ENCODE measurements at places on chromosomes 2 and 18.

GRCh38 chr2:207546822-207547221 is 17.1 kb downstream of the CREB1 start:
- no peak for DNase-seq

- no peak for DNase-seq
These were observed 1322.0 kb upstream of the CELF4 start for GRCh38 chr18:38887671-38888020.

DNA sequence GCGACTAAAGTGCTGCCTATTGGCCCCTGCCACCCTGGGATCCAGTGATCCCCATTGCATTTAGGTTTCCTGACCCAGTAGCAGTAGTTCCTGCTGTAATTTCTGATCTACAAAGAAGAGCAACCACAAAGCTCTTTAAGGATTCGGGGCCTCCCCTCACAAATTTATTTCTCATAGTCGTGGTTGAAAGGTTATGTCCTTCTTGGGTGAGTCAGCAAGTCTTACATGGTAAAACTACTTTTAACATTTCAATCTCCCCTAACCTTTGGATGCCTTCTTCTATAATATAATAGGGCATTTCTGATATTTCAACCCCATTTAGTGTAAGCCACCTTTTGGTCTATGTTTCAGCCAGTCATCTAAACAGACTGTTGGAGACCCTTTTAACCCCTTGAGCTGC is 14.9 kb downstream of the PIKFYVE start:
- no peak for DNase-seq

DNA sequence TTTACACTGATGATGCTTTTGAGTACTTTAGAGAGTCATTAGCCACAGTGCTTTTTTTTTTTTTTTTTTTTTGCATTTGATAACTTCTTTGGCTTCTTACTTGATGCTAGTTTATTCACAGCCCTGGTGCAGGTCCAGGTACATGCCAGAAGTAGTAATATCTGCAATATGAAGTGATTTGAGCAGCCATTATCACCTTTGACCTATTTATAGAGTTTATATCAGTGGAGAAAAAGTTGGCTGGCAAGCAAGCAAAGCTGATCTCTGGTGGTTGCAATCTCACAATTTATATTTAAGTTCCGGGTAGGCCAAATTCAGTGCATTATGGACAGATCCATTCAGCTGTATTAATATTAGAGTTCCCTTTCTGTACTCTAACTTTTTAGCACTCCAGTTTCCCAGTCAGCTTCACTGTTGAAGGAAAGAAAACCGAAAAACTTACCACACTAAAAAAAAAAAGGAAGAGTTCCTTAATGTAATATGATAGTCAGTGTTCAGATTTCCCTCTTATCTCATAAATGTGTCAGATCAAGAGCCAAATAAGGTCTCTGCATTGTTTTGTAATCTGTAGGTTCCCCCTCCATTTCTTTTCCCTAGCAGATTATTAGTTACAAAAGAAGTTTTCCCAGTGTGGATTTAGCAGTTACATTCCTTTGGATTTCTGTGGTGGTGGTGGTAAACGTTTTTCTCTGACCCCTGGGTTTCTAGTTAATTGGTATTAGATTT is 78.6 kb downstream of the HAUS1 start:
- no peak for DNase-seq

DNA sequence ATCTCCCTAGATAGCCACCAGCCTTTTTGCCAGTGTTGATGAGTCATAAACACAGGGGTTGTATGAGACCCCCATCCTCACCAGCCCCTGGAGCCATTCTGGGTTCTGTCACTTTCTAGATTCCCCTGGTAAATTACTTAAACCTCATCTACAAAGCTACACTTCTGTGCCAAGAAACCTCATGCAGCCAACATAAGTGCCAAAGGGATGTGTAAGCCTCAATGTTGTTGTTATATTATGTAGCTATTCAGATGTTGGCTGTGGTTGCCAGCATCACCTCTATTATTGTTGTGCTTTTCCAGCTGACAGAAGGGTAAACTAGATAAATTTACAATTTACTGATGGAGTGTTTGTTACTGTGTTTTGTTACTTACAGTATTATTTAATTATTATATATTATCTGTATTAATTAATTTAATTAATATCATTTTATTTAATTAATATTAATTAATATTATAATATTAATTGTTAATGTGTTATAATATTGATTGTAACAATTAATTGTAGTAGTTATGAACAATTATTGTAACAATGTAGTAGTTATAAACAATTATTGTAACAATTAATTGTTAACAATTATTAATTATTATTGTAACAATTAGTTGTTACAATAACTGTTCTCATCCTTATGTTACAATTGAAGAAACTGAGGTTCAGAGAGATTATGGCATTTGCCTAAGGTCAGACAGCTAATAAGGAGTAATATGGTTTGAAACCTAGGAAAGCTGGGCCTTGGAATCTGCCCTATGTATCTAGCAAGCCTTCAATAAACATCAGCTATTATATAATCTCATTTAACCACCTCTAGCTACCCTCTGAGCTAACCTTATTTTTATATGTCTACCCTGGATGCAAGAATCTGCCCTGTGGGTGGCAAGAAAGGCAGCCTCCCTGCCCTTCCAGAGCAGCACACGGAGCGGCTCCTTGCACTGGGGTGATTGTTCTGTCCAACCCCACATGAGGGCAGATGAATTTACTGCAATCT is 36.1 kb downstream of the PSTPIP2 start:
- no peak for DNase-seq

GRCh38 chr2:126399001-126399400 is 257.0 kb upstream of the GYPC start:
- DNase-seq = no peak

DNA sequence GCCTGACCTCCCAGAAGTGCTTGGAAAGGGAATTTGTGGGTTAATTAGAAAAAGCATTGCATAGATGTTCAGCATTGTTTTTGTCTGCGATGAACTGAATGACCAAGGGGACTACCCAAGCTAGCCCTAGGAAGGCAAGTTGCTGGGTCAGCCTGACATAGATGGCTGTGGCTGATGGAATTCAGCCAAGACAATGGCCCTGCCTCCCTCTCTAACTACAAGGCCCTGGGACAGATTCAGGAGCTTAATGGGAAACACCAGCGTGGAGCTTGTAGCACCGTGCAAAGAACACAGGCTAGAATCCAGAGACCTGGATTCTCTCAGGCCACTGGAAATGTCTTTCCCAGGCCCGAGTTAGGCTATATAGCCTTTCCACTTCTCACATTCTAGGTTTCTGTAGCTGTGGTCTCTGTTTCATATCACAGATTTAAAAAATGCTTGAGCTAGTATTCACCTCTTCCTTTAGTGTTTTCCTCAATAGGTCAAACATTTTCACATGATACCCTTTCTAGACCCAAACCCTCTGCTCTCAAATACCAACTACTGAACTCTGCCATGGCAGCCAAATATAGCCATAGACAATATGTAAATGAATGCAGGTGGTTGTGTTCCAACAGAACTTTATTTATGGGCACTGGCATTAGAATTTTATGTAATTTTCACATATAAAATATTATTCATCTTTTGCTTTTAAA is 294.3 kb upstream of the MEX3C start:
- no peak for DNase-seq

DNA sequence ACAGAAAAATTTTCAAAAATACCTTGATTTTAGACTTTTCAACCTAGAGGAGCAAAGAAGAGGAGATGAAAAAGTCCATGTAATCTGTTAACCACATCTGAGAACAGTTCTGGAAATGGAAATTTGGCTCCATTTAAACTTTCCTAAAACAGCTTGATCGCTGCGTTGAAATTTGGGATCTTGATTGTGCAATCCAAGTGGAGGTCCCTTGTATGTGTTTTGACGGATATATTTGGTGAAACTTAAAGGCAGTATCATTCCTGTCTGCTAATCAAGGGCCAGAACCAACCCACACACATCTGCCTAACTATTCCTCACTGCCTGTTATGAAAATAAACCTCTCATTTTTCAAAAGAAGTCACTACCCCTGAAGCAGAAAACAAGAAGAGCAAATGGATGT is 46.6 kb downstream of the SPATS2L start:
- peak; percentile 27 for DNase-seq

GRCh38 chr2:107502539-107502938 is 324.2 kb upstream of the RGPD4 start:
- DNase-seq = no peak

DNA sequence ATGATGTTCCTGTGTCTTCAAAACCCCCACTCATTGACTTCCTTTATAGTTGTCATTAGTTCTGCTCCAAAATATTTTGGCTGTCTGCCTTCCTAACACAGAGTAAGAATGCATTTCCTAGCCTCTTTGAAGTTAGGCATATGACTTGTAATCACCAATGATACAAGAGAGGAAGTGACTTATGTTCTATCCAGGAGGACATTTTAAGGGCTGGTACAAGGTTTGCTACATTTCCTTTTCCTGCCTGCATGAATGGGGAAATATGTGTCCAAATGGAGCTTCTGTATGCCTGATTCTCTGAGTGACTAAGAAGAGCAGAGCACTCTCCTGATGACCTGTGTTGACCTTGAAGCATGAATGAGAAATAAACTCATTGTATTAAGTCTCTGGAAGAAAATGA is 115.1 kb downstream of the PLCL1 start:
- DNase-seq = no peak

DNA sequence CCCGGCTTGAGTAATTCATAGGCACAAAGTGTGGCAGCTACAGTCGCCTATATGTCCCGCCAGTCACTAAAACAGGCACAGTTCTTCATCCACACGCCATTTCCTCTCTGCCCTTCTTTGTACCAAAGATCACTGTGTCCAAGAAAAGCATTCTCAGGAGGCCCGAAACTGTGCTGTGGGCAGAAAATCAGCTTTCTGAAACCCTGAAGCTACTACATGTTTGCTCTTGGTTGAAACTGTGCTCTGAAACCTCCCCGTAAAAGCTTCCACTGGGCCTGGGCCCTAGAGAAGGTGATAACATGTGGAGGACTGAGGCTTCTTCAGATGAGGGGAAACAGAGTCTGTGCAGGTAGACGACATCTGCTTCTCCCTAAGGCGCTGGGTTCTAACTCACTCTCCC is 75.6 kb upstream of the ID2 start:
- no peak for DNase-seq

DNA sequence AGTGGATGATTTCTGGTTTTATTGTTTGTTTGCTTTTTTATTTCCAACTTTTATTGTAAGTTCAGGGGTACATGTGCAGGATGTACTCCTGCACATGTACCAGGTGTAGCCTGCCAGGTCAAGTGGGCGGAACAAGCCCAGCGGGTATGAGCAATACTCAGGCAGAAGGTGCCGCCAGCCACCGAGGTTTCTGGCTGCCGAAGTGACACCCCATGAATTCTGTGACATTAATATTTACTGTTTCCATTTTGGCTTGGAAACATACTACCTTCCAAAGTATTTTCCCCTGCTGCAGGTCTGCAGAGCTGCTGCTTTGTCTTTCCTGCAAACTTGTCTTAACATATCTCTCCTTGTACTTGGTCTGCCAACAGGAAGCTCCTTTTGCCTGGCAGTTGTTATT is 78.5 kb downstream of the PTPN4 start:
- no peak for DNase-seq

GRCh38 chr2:100741880-100742276 is 78.1 kb upstream of the NPAS2 start:
- DNase-seq = no peak

DNA sequence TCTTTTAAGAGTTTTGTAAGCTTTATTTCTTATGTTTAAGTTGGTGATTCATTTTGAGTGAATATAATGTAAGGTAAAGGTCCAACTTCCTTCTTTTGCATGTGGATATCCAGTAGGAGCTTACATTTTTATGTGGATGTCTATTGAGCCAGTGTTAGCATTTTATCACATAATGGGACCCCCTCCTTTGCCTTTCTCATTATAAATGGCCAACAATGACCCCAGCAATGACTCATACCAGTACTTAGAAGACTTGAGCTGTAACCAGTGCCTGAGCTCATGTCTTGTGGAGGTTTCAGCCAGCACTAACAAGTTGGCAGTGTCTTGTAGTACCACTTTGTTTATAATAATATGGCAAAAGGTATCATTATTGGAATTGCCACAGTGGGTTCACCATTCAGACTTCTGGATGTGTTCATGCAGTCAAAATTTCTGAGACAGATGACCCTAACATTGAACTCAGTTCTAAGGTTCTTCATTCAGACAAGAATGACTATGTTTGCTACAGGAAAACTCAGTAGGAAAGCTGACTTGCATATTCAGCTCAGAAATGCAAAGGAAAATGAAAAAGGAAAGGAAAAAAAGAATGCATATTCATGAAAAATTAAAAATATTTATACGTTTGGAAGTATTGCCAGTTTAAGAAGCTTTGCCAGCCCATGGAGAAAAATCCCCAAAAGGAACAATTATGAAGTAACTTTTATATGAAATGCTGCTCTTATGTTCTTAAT is 41.0 kb downstream of the CDKL4 start:
- DNase-seq = no peak

DNA sequence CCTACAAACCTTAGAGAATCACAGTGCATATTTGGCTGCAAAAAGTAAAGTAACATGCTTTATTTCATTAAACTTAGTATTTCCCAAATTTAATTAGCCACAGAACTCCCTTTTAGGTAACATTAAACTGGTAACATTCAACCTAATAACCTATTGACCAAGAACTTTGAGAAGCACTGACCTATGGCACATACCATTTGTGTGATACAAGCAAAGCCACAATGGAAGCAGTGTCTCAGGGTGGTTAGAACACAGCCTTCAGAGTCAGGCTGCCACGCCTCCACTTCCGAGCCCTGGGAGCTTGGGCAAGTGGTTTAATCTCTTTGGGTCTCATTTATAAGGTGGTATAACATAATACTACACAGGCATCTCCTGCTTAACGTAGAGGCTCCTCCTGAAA is 301.4 kb downstream of the PDE11A start:
- no peak for DNase-seq

- no peak for DNase-seq
These were observed 25.3 kb downstream of the CROCC2 start for GRCh38 chr2:240931319-240931949.

DNA sequence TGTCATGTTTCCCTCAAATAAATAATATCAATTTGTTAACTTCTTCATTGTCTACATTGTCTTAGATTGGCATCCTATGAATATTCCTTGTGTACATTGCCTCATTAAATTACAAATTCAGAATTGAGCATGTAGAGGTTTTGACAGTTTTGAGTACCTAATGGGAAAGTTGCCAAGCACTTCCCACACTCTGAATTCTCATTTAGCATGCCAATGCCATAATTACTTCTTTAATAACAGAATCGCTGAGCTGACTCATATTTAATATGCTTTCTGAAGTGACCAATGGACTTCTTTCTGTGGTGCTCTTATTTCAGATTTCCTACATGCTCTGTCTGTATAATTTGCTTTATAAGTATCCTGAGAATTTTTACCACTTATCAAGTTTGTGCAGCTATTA is 114.4 kb upstream of the NOL4 start:
- DNase-seq = no peak

DNA sequence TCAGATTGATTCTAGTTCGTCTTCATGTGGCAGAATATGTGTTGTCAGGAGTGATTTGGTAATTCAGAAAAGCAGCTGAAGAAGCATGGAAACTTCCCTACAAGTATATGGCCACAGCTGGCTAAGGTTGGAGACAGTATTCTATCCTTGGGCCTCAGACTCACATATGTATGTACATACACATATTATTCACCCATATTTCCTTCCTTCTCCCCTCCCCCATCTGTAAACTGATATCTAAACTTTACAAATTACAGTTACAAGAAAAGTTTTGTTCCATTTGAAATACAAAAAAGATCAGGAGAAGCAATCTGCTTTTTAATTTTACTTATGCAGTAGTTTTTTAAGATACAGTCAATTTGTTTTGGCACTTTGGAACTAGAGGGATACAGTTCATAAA is 3.1 kb downstream of the SP3 start:
- peak; percentile 25 for DNase-seq

GRCh38 chr18:57657542-57657941 is 35.9 kb upstream of the NARS1 start:
- no peak for DNase-seq
